ENCODE measurements at places on chromosomes 13 and 19.

DNA sequence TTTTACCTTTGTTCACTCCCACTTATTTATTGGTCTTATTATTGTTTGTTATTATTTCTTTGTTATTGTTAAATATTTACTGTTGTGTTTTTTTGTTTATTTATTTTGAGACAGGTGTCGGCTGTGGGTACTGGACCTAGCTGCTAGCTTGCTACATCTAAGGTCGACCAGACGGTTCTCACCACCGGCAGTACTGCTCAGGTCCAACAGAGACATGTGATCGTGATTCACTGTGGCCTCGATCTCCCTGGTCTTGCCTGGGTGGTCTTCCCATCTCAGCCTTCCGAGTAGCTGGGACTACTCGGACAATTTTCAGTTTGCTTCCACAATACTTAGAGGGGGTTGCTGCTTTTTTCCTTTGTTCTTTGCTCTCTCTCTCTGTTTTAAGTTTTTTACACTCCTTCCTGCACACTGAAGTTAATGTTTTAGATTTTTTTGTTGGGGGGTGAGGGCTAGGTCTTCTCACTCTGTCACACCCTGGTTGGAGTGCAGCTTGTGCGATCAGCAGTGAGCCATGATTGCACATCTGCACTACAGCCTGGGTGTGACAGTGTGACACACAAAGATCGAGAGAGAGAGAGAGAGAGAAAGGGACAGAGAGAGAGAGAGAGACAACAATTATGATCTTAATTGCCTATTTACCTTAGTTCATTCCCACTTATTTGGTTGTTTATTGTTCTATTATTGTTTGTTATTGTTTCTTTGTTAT is 1432.4 kb downstream of the UQCRFS1 start:
- no peak for DNase-seq

GRCh38 chr13:101639711-101640110 is 187.2 kb downstream of the ITGBL1 start:
- DNase-seq = no peak

- DNase-seq = no peak
Observed at GRCh38 chr13:86692291-86692690, 893.1 kb upstream of the SLITRK6 start.

GRCh38 chr19:1699998-1700732 is 47.8 kb upstream of the TCF3 start:
- DNase-seq = no peak

GRCh38 chr19:4728871-4729270 is 5.2 kb upstream of the DPP9 start:
- DNase-seq = no peak

DNA sequence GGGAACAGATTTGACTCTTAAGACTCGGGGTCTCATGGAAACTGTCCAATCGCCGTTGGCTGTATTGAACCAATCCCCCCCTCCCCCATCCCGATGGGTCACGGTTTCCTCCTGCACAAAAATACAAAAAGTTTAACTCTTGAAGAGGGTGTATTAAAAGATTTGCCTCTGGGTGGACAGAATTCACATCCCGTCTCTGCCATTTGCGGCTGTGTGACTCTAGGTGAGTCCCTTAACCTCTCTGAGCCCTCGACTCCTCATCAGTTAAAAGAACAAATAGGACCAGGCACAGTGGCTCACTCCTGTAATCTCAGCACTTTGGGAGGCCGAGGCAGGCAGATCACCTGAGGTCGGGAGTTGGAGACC is 31.3 kb upstream of the FEM1A start:
- DNase-seq = no peak

DNA sequence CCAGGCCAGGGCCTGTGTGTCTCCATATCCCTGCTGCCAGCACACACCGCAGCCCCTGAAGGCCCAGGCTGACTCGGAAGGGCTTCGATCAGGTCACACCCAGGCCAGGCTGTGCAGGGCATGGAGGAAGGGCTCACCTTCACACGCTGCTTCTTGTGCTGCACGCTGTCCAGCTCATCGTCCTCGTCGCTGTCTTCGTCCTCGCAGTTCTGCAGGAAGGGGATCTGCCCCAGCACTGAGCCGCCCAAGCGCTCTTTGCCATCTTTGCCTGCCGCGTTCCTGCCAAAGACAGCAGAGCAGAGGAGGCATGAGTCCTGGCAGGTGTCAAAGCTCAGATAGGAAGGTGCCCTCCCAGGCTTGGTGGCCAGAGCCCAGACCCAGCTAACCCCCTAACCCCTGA is 13.7 kb upstream of the PRKD2 start:
- DNase-seq = no peak

GRCh38 chr19:42555317-42555716 is 27.0 kb upstream of the CEACAM1 start:
- no peak for DNase-seq

GRCh38 chr13:98794498-98794897 is 42.0 kb upstream of the SLC15A1 start:
- no peak for DNase-seq

GRCh38 chr13:101868585-101869469 is 416.4 kb downstream of the ITGBL1 start:
- no peak for DNase-seq

GRCh38 chr19:34428549-34429285 is 536 bp downstream of the UBA2 start:
- peak; percentile 51 for DNase-seq

- DNase-seq = no peak
Observed at GRCh38 chr19:2084993-2085720, 11.0 kb downstream of the MOB3A start.
